ENCODE measurements at places on chromosomes 4 and X.

DNA sequence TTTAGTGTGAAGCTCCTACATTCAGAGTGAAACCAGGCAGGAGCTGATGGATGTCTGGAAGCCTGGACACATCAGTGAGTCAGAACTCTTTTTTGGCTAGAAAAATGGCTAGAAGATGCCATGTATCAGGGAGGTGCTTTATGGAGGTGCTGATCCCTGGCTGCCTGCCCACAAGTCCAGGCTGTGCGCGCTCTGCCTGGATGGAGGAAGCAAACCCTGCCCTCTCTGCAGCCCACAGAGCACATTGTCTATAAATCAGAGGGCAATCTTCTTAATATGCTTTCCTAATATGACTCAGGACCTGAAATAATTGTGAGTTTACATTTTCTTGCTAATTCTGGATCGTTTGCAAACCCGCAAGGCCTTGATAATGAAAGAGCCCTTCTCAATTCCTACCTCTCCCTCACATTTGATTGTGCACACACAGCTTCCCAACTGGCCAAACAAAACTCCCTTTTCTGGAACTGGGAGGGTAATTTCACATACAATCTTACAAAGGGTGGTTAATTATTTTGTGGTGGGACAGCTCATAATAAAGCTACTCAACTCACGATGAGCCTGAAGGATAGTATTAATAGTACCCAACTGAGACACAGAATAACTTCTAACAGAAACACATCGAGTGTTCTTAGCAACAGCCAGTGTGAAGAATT, 11.7 kb downstream of the MFAP3L start:
- DNase-seq = no peak

GRCh38 chr4:17687237-17687857, 72.9 kb downstream of the MED28 start:
- no peak for DNase-seq

- no peak for DNase-seq
These were observed 75.9 kb downstream of the INTS12 start for GRCh38 chr4:105632599-105632998.

DNA sequence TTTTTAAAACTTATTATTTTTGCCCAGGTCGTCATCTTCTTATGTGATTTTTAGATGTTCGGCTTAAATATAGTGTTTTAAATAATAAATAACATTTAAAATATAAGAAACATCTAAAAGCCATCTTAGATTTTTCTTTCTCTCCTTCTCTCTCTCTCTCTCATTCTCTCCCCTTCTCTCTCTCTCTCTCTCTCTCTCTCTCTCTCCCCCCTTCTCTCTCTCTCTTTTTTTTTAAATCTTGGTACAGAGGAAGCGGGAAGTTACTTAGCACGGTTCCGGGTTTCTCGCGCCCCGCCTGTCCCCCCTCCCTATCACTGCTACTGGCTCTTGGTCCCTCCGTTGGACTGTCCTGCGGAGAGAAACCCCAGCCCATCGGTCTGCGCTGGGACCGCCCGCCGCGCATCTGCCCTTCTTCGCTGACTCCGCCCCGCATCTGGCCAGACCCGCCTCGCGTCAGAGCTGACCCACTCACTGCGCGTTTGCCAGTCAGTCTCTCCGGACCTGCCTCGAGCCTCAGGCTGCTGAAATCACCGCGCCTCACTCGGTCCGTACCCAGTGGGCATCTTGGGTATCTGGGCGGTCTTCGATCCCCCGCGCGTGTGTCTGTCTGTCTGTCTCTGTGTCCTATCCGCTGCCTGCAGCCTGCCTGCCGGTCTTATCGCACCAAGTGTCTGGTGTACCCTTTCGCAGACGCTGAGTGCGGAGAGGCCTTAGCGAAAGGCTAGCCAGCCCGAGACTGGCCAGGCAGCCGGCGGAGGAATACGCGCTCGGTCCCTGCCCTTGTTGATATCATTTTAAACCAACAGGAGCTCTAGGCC, at the start of gene PABPC5:
Gene PABPC5 (plus strand): TSS at position 489 of the 818 bp plus-strand sequence. CDS start 739 bp downstream, outside the sequence.
- DNase-seq = peak; percentile 35

GRCh38 chr4:82479562-82479961, 49.2 kb downstream of the ENOPH1 start:
- no peak for DNase-seq

DNA sequence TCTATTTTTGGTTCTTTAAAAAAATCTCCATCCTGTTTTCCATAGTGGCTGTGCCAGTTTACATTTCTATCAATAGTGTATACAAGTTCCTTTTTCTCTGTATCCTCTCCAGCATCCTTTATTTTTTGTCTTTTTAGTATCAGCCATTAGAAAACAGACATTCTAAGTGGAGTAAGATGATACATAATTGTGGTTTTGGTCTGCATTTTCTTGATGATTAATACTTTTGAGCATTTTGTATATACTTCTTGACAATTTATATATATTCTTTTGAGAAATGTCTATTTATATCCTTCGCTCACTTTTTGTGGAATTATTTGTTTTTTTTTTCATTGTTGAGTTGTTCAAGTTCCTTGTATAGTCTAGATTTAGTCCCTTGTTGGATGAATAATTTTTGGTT, 382.2 kb upstream of the SPOCK3 start:
- no peak for DNase-seq

DNA sequence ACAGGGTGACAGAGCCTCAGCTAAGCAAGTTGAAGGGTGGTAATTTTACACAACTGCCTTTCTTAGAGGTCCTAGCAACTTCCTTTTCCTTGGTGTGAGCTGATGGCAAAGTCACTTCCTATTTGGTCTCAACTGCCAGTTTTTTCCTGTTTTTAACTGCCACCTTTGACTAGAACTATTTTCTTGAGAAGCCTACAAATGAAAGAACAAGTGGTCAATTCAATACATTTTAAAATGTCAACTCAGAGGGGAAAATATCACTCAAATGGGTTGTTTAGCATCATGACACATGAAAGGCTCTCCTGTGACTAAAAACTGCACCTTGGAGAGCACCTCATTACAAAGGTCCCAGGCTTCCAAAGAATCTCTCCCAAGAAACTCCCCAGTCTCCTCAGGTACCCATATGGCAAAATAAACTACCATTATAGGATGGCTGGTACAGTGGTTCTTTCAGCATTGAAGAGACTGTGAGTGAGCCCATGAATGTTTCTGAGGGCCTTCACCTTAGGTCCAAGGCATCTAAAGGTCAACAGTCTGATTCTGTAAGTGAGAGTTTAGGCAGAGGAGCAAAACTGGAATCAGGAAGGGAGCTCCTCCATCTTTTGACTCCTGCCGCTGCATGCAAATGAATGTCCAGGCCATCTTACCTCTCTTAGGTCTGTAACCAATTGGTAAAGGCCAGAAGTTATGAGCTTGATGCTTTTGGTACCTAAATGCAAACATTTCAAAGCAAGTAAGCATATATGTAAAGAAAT, 5.5 kb upstream of the STK26 start:
- DNase-seq = no peak

DNA sequence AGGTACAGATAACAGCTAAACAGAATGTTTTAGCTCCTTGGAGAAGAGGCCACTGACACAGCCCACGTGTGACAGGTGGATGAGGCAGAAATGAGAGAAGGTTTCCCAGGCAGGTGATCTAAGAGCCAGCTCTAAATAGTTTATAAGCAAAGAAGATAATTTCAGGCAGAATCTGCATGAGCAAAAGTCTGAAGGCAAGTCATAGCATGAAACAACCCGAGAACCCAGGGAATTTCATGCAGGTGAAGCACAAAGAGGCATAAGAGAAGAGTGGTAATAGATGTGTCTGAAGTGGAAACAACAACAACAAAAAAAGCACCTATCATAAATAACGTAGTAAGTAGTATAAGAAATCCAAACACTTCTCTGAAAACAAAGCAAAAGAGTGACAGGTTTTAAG, 275.8 kb upstream of the CPEB2 start:
- DNase-seq = no peak

- no peak for DNase-seq
These were observed 223.2 kb downstream of the FAM47A start for GRCh38 chrX:33908898-33909297.

GRCh38 chr4:145804116-145804515, 124.2 kb downstream of the C4orf51 start:
- no peak for DNase-seq

DNA sequence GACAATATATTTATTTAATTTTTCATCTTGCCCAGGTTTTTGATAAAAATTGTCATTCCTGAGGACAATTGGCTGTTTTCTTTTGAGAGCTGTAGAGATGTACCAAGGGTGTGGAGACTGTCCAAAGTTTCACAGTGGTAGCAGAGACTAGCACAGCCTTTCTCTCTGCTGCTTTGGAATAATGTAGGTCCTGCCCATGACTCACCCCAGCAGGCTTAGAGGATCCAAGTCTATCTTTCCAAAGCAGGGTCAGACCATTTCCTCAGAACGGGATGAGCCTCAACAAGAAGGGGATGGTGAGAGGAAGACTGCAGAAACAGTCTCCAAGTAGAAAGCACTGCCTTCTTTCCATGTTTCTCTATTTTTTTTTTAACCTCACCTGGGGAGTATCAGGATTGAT, 131.5 kb upstream of the RPL34 start:
- no peak for DNase-seq

DNA sequence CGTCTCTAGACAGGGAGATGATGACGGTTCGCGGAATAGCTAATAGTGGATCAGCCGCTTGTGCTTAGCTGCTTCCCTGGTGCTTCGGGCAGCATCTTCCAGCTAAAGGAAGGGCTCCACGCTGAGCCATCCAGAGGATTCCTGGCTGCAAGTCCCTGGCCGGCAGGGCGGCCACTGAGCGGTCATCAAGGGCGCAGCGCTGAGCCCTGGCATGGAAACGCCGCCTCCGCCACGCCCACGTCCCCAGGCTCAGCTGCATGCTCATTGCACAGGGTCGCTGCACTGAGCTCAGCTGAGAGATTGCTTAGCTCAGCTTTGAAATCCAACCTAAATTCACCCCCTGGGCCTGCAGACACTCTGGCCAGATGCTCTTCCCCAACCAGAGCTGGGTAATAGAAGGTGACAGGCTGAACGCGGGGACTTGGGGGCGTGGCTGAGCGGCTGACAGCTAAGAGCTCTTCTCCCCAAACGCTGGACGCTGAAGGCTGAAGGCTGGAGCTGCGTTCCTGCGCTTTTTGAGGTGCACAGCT, 118.2 kb upstream of the KIT start:
- peak; percentile 18 for DNase-seq

DNA sequence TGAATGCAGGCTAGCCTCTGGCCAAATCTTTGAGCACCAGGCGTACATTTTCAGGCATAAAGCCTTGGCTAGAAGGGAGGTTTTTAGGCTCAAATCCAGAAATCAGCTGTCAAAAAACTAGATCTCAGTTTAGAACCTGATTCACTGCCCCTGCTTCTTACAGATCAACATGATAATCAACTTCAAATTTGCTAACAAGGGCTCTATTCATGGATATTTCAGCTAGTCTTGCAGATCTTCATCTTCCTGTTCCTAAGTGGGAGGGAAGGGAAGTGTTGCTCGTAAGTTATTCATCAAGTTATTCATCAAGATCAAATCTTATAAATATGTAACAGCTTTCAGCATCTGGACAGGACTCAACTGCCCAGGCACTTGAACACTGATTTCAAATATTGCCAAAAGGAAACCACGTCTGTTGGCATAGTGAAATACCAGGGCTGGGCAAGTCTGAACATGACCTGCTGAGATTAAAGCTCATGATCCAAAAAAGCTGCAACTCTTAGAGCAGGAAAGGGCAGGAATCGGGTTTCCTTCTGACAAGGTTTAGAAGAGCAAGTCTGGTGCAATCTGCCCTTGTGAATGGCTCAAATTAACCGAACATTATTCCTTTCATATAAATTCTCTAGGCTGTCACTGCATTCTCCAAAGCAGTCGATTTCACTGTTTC, 200.3 kb downstream of the PDGFC start:
- DNase-seq = peak; percentile 78

DNA sequence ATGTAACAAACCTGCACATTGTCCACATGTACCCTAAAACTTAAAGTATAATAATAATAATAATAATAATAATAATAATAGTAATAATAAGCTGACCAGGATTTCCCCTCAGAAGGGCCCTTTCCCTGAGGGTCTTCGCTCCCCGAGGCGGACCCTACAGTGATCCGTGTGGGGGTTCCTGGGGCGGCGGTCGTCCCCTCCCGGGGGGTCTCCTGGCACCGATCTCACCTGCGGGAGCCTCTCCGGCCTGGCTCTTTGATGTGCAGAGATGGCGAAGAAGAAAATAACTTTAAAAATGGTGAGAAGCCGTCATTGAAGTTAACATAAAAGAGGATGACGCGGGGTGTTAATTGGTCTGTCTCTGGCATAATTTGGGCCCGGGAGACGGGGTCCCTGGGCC, 48.2 kb upstream of the PPP2R3B start:
- DNase-seq = no peak

DNA sequence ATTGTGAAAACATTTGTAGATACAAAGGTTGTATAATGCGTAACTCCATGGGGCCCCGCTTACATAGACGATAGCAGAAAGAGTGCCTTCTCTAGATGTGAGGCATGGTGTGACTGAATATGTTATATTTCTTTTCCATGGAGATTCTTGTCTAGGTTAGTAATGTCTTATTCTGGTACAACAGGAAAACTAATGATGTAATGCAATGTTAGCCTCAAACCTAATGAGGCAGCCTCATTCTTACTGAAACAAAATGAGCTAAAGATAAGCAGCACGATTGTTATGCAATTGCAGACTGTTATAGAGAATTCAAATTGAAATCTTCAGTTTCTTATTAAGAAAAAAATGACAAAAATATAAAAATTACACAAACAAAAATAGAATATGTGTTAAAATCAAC, 171.1 kb upstream of the ANKRD50 start:
- no peak for DNase-seq

DNA sequence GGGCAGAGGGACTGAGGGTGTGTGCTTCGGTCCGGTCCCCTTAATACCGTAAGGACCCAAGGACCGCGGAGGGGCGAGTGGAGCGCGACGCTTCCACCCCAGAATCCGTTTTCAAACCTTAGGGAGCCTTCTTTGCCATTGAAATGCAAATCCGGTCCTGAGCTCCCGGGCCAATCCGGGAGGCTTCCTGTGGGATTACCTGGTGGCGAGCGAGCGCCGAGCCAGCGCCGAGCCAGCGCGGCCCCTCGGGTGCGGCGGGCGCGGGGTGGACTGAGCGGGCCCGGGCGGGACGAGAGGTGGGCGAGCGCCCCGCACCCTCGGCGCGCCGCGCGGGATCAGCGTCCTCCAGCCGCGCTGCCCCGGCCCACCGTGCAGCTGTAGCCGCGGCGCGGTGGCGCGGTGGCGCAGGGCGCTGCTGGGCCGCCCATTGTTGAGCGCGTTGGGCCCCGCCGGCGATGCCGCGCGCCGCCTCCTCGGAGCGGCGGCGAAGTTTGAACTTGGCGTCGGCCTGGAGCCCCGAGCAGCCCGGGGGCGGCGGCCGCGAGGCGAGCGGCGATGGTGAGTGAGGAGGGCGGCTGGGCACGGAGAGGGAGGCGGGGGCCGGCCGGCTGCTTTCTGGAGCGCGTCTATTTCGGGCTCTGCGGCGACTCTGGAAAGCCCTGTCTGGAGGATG, 208.7 kb downstream of the SOWAHB start:
- no peak for DNase-seq

All from NCI-H1694 treated with DMSO at 0.1 percent for 48 hours (cell line).